Body of pancreas (tissue), 4 donors: ENCODE measurements at places on chromosomes 11 and 22. TPM values are rescaled to one million over a fixed set of nuclear protein-coding genes. Genes with fewer than 3 reads are reported as not detected.

The SYT7 gene
- 12.2 TPM for total RNA-seq

The ZP1 gene
- not detected for total RNA-seq

GRCh38 chr11:10885703-10886363 is 28.0 kb upstream of the ZBED5 start:
- H3K27ac ChIP-seq = no peak overlapping the region
- no peaks in the 10 kb centered on the region for H3K4me1 ChIP-seq
- no peak for DNase-seq
- H3K27me3 ChIP-seq = no peaks in the 10 kb centered on the region
- H3K36me3 ChIP-seq = no peaks in the 10 kb centered on the region

DNA sequence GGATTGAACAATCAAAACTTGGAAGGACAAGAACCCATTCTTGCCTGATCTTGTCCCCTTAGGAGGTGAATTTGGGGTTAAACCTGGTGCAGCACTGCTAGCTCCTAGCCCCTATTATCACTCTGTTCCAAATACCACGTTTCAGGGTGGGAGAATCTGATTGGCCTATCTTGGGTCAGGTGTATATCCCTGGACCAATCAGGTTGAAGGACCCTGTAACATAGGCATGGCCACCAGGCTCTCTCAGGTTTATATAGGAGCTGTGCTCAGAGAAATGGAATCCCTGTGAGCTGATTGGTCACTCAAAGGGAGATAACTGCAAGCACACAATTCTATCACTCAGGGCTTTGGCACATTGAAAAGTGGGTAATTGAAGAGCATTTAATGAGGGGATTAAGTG is 26.6 kb upstream of the AMPD3 start:
- H3K4me3 ChIP-seq = no peak overlapping the region
- H3K36me3 ChIP-seq = no peaks in the 10 kb centered on the region
- H3K27ac ChIP-seq = no peak overlapping the region
- DNase-seq = no peak
- H3K27me3 ChIP-seq = no peaks in the 10 kb centered on the region
- H3K4me1 ChIP-seq = no peaks in the 10 kb centered on the region
